ENCODE measurements at places on chromosomes 3 and 15. TPM values are rescaled to one million over a fixed set of nuclear protein-coding genes. Genes with fewer than 3 reads are reported as not detected.

Gene FETUB
- total RNA-seq = not detected

DNA sequence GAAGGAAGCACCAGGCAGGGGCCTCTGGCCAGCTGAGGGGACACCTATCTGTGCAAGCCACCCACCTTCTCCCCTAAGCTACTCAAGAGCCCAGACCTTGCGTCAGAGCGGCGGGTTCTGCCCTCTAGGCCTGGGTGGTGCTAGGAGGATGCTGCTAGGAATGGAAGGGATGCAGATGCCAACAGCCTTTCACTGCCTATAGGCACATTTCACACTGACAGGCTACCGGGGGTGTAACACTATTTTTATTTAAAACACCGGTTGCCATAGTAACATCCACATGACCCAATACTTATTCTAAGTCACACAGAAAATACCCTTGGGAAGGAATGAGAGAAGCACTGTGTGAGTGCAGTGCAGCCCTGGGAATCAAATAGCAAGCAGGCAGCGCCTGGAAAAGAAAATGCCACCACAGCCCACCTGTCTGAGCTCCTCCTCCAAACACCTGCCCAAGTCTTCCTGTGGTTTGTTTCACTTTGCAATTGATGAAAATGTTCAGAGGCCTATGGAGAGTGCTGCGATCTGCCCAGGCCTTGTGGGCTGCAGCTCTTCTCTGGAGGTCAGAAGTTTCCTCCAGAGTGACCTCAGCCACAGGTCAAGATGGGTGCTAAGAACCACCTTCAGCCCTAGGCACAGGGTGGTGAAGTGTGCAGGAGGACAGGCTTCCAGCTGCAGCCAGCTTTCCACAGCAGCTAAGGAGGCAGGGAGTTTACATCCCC lies 113.5 kb upstream of the TOPAZ1 start:
- DNase-seq = peak; percentile 10

GRCh38 chr15:100249096-100249815 lies 92.5 kb downstream of the ADAMTS17 start:
- DNase-seq = no peak

- no peak for DNase-seq
These were observed 280.3 kb upstream of the MME start for GRCh38 chr3:154799800-154800199.

- no peak for DNase-seq
These were observed 37.3 kb downstream of the YEATS2 start for GRCh38 chr3:183734750-183735494.

Measured in LHCN-M2 (cell line).